Glutamatergic neuron (in vitro differentiated cells): ENCODE measurements at places on chromosomes 4 and X. TPM values are rescaled to one million over a fixed set of nuclear protein-coding genes. Genes with fewer than 3 reads are reported as not detected.

KDM5C gene
- 124 TPM for total RNA-seq

NXF2 gene
- total RNA-seq: 1.4 TPM

AKAP4 gene
- total RNA-seq: not detected

PSAPL1 gene
- total RNA-seq: not detected

PDGFC gene
- total RNA-seq: 0.64 TPM

PNMA5 gene
- total RNA-seq: not detected

FSTL5 gene
- total RNA-seq: 9.2 TPM
